ENCODE measurements at places on chromosomes 5 and 9. TPM values are rescaled to one million over a fixed set of nuclear protein-coding genes. Genes with fewer than 3 reads are reported as not detected.

IGFBPL1 gene
- total RNA-seq, result 1.3 TPM

SLC36A3 gene
- not detected for total RNA-seq

SPATA31C1 gene
- total RNA-seq, result not detected

CTXN3 gene
- total RNA-seq, result not detected

DNA sequence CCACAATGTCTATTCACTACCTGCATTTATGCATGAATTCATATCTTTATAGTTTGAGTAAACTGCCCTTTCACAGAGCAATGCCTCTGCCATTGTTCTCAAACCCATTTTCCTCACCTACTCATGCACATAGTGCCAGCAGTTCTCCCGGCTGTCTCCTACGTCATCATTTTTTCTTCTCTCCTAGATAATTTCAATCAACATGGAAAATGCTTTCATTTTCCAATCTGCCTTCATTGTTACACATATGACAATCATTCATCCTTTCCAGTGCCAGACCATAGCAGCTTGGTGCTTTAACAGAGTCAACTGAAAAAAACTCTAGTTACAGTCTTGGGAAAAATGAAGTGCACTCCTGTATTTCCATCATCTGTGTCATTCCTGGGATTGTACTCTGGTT lies 514.8 kb upstream of the CTNND2 start:
- no peaks in the 10 kb centered on the region for H3K27me3 ChIP-seq
- H3K4me1 ChIP-seq, result no peaks in the 10 kb centered on the region
- H3K4me3 ChIP-seq, result no peak overlapping the region
- no peak overlapping the region for H3K27ac ChIP-seq
- no peaks in the 10 kb centered on the region for H3K36me3 ChIP-seq

DNA sequence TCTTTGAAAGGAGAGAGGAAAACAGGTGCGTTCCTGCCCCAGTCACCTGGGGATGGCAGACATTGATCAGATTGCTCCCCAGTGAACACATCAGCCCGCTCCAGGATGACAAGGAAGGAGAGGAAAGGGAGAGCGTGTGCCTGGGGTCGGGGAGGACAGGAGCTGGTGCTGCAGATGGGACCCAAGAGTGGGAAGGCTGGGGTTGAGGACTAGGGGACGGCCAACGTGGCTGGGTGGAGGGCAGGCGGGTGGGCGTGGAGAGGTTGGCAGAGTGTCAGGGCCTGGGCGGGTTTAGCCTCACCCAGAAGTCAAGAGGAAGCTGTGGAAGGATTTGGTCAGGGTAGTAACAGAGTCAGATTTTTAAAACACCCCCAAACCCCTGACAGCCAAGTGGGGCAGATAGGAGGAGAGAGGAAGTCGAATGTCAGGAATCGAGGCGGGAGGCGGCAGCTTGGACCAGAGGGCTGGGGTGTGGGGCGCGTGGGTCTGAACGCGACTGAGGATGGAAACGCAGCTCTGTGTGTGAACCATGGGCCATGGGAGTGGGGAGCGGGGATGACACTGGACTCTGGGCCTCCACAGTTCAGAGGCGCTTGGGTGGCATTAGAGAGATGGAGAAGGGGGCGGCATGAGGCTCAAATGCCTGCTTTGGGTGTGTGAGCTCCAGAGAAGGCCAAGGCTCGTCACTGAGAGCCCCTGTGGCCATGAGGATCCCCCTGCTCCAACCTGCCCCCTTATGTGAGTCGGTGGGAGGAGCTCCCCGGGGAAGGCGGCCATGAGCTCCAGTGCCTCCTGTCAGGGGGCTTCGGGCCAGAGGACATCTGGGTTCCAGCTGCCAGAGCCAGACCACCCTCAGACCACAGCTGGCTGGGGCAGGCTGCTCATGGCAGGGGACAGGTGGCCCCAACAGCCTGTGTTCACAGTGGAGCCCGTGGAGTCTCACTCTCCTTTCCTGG lies 24.6 kb downstream of the LAMC3 start:
- H3K27me3 ChIP-seq, result no peaks in the 10 kb centered on the region
- H3K4me3 ChIP-seq, result no peak overlapping the region
- no peak overlapping the region for H3K27ac ChIP-seq
- no peak for DNase-seq
- H3K4me1 ChIP-seq, result no peaks in the 10 kb centered on the region

- H3K36me3 ChIP-seq, result no peaks in the 10 kb centered on the region
- peak; percentile 38 for DNase-seq
- no peaks in the 10 kb centered on the region for H3K27me3 ChIP-seq
- no peak overlapping the region for H3K4me3 ChIP-seq
- H3K4me1 ChIP-seq, result peaks cover 58% of the 10 kb centered on the region
- H3K27ac ChIP-seq, result peak overlapping the region; percentile 53
These were observed 74.6 kb downstream of the RETREG1 start for GRCh38 chr5:16542236-16542635.

DNA sequence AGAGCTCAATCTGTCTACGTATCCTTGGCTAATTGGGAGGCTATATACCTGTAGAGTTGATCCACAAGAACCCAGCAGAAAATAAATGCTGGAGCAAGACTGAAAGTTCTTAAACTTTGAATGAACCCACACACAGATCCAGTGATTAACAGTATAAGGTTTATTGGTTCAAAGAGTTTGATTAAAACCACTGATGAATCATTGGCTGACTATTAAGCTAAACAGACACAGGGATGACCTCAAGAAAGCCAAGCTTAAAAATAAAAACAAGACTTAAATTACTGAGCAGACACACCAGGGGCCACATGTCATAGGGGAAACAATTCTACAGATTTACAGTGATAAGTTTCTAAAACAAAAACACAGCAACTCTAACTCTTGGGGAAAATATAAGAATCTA lies 163.6 kb downstream of the SPATA31D1 start:
- H3K27ac ChIP-seq, result no peak overlapping the region
- no peaks in the 10 kb centered on the region for H3K4me1 ChIP-seq
- H3K4me3 ChIP-seq, result no peak overlapping the region
- DNase-seq, result no peak
- H3K36me3 ChIP-seq, result no peaks in the 10 kb centered on the region

GRCh38 chr9:20848490-20848889 lies 164.4 kb downstream of the FOCAD start:
- no peaks in the 10 kb centered on the region for H3K4me1 ChIP-seq
- no peak for DNase-seq
- H3K4me3 ChIP-seq, result no peak overlapping the region
- no peaks in the 10 kb centered on the region for H3K36me3 ChIP-seq
- H3K27me3 ChIP-seq, result no peaks in the 10 kb centered on the region
- H3K27ac ChIP-seq, result no peak overlapping the region

DNA sequence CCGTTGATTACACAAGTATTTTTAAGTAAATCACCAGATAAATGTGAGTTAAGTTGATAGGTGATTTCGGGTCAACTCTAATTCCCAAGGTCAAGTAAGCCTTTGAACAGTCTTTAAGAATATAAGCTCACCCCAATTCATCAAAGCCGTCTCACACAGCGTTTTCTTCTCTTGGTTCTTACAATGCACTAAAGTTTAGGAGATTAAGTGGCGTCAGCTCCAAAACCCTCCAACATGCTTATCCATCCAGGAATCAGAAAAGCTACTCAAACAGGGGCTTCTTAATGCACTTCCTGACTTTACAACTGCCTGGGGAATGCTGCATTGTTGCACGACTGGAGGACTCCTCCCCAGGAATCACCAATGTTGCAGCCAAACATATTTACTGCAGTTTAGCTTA lies 206.2 kb upstream of the EFNA5 start:
- H3K4me1 ChIP-seq, result no peaks in the 10 kb centered on the region
- H3K4me3 ChIP-seq, result no peak overlapping the region
- no peak for DNase-seq
- H3K36me3 ChIP-seq, result no peaks in the 10 kb centered on the region

- peak overlapping the region; percentile 45 for H3K27ac ChIP-seq
- H3K4me1 ChIP-seq, result peaks cover 30% of the 10 kb centered on the region
- peak; percentile 68 for DNase-seq
- no peaks in the 10 kb centered on the region for H3K36me3 ChIP-seq
- peak overlapping the region; percentile 42 for H3K4me3 ChIP-seq
- H3K27me3 ChIP-seq, result no peaks in the 10 kb centered on the region
These were observed 18.5 kb upstream of the GNE start for GRCh38 chr9:36276781-36277181.

- no peak overlapping the region for H3K27ac ChIP-seq
- H3K4me1 ChIP-seq, result no peaks in the 10 kb centered on the region
- H3K4me3 ChIP-seq, result no peak overlapping the region
These were observed 105.1 kb upstream of the TNPO1 start for GRCh38 chr5:72711351-72711750.

DNA sequence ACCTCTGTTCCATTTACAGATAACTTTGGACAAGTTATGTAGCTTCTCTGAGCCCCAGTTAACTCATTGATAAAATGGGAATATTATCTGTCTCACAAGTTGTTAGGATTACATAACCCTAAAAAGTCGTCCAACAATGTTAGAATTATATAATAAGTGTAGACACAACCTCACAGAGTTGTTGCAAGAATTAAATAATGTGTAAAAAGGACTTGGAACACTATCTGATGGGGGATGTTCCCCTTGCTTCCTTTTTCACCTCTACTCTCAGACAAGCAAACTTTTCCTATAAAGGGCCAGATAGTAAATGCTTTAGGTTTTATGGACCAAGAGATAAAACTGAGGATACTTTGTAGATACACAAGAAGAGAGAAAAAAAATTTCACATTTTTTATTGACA lies 193.5 kb downstream of the GAPVD1 start:
- H3K4me1 ChIP-seq, result no peaks in the 10 kb centered on the region
- no peak overlapping the region for H3K4me3 ChIP-seq
- DNase-seq, result no peak
- no peaks in the 10 kb centered on the region for H3K27me3 ChIP-seq
- no peak overlapping the region for H3K27ac ChIP-seq

- no peak overlapping the region for H3K4me3 ChIP-seq
- H3K27ac ChIP-seq, result no peak overlapping the region
- H3K36me3 ChIP-seq, result no peaks in the 10 kb centered on the region
- no peaks in the 10 kb centered on the region for H3K27me3 ChIP-seq
- 0 out of 2 replicates have a peak, but pooled peaks cover 3% of the 10 kb centered on the region for H3K4me1 ChIP-seq
These were observed 7.7 kb upstream of the NKX2-5 start for GRCh38 chr5:173242675-173243121.

DNA sequence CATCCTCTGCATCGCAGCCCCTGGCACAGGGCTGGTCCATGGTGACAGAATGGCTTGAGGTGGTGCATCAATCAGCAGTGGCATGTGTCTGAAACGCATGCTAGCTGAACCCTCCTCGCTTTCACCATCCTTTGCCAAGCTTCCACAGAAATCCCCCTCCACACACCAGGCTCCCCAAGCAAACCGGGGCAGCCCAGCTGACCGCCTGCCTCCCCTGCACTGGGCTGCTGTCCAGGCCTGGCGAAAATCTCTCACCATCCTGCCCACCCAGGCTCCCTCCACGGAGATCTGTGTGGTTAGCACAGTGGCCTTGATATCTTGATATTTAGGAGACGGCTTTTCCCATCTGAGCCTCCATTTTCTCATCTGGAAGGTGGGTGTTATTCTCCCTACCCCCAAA lies 905 bp upstream of the HRH2 start:
- DNase-seq, result no peak
- no peak overlapping the region for H3K4me3 ChIP-seq
- H3K27ac ChIP-seq, result no peak overlapping the region
- H3K36me3 ChIP-seq, result no peaks in the 10 kb centered on the region
- H3K4me1 ChIP-seq, result peaks cover 6% of the 10 kb centered on the region

- H3K27ac ChIP-seq, result no peak overlapping the region
- no peak overlapping the region for H3K4me3 ChIP-seq
- peaks cover 2% of the 10 kb centered on the region for H3K27me3 ChIP-seq
- no peaks in the 10 kb centered on the region for H3K36me3 ChIP-seq
These were observed 23.3 kb upstream of the TRMT10B start for GRCh38 chr9:37730256-37730655.

- H3K4me1 ChIP-seq, result no peaks in the 10 kb centered on the region
- no peaks in the 10 kb centered on the region for H3K36me3 ChIP-seq
- DNase-seq, result no peak
- no peak overlapping the region for H3K27ac ChIP-seq
- H3K4me3 ChIP-seq, result no peak overlapping the region
These were observed 13.3 kb upstream of the SPATA24 start for GRCh38 chr5:139417214-139417613.

- no peaks in the 10 kb centered on the region for H3K36me3 ChIP-seq
- peaks cover 18% of the 10 kb centered on the region for H3K4me1 ChIP-seq
- H3K27me3 ChIP-seq, result no peaks in the 10 kb centered on the region
- H3K4me3 ChIP-seq, result no peak overlapping the region
- DNase-seq, result no peak
These were observed 52.0 kb downstream of the SLC22A5 start for GRCh38 chr5:132421462-132421861.

GRCh38 chr5:14930486-14930885 lies 58.9 kb upstream of the ANKH start:
- no peak for DNase-seq
- no peaks in the 10 kb centered on the region for H3K4me1 ChIP-seq
- H3K27ac ChIP-seq, result no peak overlapping the region
- no peaks in the 10 kb centered on the region for H3K36me3 ChIP-seq
- H3K27me3 ChIP-seq, result no peaks in the 10 kb centered on the region

DNA sequence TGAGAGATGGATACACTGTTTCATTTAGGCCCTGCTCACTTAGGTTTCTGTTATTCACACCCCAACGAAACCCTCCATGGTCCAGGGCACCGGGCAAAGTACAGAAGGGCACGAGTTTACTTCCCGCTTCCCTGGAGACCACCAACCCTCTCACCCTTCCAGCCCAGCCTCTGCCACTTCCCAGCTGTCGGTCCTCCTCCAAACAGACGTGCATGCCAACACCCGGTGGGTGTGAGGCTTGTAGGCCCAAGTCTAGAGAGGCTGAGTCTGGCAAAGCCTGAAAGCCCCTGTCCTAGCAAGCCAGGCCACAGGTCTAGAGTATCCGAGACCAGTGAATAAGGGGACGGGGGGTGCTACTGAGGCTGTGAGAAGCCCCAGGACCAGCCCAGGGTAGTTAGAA lies 7.1 kb upstream of the FGFR4 start:
- H3K4me3 ChIP-seq, result no peak overlapping the region
- no peaks in the 10 kb centered on the region for H3K36me3 ChIP-seq
- H3K27me3 ChIP-seq, result no peaks in the 10 kb centered on the region
- no peak overlapping the region for H3K27ac ChIP-seq
- DNase-seq, result no peak

- no peak overlapping the region for H3K4me3 ChIP-seq
- no peaks in the 10 kb centered on the region for H3K27me3 ChIP-seq
- H3K36me3 ChIP-seq, result peaks cover 6% of the 10 kb centered on the region
- no peaks in the 10 kb centered on the region for H3K4me1 ChIP-seq
These were observed 15.2 kb upstream of the LHX3 start for GRCh38 chr9:136220017-136220729.

DNA sequence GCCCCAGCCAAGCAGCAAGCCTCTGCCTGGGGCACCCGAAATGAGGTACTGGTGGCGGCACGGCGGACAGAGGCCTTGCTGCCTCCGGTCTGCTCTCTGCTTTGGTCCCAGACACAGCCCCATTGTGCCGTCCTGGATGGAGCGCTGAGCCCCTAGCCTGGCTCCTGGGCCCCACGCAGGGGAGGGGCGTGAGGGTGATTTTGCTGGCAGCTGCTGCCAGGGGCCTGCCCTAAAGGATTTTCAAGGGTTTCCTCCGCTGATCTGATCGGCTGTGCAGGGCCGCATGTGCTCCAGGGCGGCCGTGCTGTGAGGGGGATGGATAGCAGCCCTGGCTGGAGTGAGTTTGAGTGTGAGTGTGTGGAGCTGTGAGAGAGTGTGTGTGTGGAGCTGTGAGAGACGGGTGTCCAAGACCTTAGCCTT lies 1.3 kb downstream of the GPSM1 start:
- peak overlapping the region; percentile 12 for H3K27ac ChIP-seq
- no peak for DNase-seq
- H3K4me1 ChIP-seq, result peaks cover 29% of the 10 kb centered on the region
- no peaks in the 10 kb centered on the region for H3K27me3 ChIP-seq
- H3K4me3 ChIP-seq, result peak overlapping the region; percentile 63
